ENCODE measurements at places on chromosomes 5 and 9.

GRCh38 chr9:36874261-36874660, 159.8 kb downstream of the PAX5 start:
- DNase-seq = no peak

DNA sequence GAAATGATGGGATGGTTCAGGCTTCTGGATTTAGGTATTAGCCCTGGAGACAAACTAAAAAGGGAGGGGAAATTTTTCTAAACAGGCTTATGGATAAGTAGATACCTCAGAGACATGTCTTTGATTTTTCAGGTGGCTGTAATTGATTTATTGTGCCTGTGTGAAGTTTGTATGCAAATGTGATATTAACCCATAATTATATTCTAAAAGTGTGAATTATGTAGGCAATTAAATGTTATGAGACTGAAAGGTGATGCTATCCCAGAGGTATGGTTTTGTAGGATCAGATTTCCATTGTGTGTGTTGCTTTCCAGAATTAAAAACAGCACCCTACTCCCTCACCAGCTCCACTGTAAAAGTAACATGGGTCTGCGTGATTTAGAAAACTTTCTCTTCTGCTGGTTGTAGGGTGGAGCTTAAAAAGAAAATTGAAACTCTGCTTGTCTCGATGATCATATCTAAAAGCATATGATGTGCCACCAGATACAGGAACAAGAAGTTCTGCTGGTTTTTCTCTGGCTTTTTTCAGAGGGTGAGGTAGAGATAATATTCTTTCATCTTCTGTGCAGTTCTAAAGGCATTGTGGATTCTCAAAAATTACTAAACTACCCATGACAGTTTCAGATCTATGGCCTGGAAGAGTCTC, 71.8 kb upstream of the TAF11L2 start:
- DNase-seq = no peak

GRCh38 chr5:81779125-81779915, 28.4 kb upstream of the SSBP2 start:
- DNase-seq = no peak

- no peak for DNase-seq
These were observed 161.2 kb downstream of the C9orf50 start for GRCh38 chr9:129459547-129460322.

DNA sequence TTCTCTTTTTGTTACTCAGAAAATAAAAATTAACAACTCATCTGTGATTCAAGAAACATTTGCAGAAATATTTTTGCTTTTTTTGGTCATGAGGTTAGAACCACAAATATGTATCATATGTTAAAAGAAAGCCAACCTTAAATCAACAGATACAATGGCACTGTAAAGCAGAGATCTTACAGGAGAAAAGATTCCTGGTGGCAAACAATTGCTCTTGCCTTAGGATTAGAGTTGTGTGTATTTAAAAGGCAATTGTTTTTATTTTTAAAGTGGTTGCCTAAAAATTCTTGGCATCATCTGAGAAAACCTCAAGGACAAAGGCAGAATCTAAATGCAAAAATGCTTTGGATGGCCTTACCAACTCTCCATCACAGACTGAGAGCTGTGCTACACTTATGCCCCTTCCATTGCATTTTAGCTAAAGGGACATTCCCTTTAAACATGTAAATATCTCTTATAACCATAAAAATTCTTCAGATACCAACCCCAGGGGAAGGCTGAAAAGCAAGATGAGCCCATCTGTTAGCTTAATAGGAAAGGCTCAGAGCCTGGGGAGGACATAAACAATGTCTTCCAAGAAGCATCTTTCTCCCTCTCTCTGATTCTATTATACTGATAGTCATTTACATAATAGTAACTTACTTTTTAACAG, 100.4 kb downstream of the FAM114A2 start:
- DNase-seq = no peak

- no peak for DNase-seq
These were observed 66.3 kb upstream of the IL33 start for GRCh38 chr9:6149315-6149714.

DNA sequence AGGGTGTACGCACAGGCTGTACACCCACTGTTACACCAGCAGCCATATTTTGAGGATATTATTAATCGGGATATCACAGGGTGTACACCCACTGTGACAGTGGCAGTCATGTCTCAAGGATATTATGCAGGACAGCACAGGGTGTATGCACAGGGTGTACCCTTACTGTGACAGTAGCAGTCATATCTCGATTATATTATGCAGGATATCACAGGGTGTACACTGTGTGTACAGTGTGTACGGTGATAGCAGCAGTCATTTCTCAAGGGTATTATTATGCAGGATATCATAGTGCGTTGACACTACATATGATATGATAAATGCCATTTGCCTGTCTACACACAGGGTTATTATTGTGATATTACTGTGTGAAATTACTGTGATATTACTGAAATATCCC, 80.5 kb upstream of the SLC25A48 start:
- DNase-seq = no peak

- no peak for DNase-seq
These were observed 16.0 kb downstream of the CXXC5 start for GRCh38 chr5:139664086-139664693.

Measured in NCI-H526 (cell line).